Astrocyte of the cerebellum (primary cell): ENCODE measurements at places on chromosomes 11 and 22.

- DNase-seq: no peak
Observed at GRCh38 chr11:42043312-42043711, 583.9 kb upstream of the LRRC4C start.

DNA sequence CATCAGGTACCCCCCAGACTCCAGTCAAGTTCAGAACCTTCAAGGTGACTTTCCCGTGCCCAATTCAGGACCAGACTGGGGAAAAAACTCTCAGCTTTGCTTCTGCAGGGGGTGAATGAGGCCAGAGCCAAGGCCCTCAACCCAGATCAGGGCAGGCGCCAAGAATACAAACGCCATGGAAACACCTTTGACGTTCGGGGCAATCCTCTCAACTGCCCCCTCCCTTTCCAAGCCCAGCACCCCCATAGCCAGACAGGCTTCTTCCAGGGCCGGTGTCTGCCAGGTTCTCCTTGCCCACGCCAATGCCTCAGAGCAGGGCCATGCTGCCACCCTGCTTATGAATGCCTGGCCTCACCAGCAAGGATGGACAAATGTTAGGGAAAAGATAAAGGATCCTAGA lies 5.8 kb downstream of the ARHGAP1 start:
- DNase-seq: no peak

DNA sequence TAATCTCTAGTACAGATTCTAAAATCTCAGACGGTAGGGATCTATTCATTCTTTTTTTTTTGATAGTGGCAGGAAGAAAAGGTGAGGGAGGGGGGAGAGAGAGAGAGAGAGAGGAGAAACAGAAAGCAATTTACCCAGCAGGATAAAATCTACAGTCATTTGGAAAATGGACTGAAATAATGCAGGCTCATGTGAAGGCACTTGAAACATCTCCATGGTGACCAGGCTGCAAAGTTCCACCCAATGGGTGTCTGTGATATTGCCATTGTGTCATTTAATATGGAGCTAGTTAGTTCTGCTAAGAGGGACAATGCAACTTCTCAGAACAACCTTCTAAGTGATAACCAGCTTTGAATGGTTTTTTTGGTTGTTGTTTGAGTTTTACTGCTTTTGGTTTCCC lies 165.2 kb upstream of the RAG2 start:
- no peak for DNase-seq

- DNase-seq: no peak
Observed at GRCh38 chr11:70400643-70401042, 2.3 kb downstream of the CTTN start.

DNA sequence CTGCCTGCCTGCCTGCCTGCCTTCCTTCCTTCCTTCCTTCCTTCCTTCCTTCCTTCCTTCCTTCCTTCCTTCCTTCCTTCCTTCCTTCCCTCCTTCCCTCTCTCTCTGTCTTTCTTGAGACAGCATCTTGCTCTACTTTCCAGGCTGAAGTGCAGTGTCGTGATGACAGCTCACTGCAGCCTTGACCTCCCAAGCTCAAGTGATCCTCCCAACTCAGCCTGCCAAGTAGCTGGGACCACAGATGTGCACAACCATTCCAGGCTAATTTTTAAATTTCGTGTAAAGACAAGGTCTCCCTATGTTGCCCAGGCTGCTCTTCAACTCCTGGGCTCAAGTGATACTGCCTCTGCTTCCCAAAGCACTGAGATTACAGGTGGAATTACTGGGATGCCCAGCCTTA lies 328.2 kb upstream of the SORL1-AS1 start:
- DNase-seq: no peak

DNA sequence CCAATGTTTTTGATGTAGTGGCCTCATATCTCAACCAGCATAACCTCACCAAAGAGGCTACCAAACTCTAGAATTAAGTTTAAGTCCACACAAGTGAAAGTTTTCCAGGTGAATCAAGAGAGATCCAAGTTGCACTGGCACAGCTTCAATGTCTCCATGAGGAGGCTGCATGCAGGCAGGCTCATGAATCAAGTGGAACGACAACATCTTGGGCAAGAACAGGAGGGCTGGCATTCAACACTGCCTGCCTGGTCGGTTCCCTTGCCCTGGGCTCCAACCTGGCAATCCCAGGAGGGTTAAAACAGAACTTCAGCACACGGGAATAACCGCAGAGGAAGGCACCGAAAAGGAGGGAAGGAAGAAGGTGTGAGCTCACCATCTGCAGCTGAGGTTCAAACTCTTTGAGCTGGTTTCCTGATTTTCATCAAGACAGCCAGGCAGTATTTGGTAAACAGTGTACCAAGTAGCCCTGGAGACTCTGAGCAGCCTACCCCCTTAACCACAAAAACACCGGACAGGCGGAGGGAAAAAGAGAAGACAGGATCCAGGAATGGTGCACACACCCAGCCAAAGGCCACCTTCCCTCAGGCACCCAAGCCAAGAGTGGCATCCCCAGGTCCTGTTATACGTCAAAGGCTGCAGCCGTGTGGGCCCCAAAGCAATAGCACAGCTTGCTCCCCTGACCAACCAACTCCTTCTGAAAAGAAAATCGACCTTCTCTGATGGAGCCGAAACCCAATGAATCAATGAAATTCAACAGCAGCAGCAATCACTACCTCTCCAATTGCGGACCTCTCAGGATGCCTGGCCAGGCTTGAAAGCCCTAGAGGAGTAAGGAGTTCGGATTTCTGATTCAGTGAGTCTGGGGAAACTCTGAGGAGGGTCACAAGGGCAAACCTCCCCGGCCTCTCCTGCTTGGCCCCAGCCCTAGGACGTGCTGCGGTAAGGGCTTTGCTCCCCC lies 1.3 kb downstream of the PACSIN2 start:
- DNase-seq: no peak

DNA sequence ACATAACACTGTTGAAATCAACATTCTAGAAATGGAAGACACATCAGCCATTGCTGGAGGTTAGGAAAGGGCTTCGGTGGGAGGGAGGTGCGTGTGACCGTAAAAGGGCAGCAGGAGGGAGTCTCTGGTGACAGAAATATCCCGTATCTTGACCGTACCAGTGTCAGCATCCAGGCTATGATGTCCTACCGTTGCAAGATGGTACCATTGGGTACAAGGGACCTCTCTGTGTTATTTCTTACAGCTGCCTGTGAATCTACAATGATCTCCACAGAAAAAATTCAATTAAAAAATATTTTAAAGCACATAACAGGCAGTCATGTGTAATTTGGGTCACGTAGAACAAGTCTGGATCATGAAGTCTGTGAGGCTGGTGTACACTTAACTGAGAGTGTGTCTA lies 27.4 kb upstream of the SEPTIN5 start:
- DNase-seq: no peak

- no peak for DNase-seq
Observed at GRCh38 chr11:18540207-18541009, 13.7 kb upstream of the TSG101 start.

DNA sequence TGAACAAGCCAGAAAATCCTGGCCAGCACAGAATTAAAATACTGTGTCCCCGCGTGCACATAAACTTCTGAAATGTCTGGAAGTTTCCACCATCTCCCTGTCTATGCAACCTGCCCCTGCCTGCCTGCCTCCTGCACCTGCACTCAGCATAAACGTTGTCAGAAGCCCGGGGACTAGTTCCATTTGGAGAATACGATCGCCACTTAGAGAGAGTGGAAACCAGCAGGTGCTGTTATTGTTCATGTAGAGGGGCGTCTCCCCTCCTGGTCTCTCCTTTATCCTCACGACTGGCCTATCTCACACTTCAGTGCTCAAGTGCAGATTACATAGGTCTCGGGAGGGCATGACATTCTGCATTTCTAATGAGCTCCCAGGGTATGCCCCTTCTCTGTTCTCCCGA lies 35.6 kb downstream of the MPPED1 start:
- DNase-seq: no peak

DNA sequence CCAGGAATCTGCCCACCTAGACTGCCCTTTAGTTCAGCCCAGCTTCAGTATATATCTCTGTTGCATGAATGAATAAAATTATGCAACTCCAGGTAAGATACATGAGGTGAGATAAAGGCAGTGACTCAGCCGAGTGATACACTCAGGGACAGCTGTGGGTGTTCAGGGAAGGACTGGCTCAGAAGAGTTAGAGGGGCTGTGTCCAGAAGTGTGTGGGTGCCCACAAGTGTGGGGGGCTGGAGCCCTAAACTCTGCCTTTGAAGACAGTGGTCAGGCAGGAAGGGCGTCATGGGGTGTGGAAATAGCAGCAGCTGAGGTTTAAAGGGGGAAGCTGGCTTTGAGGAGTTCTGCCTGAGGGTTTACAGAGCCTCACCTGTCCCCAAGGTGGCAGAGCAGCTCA lies 8.3 kb downstream of the FTH1 start:
- DNase-seq: no peak

DNA sequence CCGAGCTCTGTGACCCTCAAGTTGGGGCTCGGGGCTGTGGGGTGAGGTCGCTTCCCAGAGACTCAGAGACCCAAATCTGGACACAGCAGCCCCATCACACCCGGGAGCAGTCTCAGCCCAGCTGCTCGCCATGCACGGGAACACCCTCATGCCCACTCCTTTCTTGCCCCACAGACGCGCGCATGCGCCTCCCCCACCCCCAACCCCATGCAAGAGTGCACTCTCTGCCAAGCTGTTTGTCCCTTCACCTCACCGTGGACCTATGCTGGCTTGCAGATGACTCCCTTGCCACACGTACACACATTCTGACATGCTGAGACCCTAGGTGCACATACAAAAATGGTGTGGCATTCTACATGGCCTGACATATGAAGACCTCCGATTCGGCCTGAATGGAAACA lies 478 bp upstream of the CD248 start:
- no peak for DNase-seq

- no peak for DNase-seq
Observed at GRCh38 chr11:133814588-133815100, 30.7 kb downstream of the SPATA19 start.

DNA sequence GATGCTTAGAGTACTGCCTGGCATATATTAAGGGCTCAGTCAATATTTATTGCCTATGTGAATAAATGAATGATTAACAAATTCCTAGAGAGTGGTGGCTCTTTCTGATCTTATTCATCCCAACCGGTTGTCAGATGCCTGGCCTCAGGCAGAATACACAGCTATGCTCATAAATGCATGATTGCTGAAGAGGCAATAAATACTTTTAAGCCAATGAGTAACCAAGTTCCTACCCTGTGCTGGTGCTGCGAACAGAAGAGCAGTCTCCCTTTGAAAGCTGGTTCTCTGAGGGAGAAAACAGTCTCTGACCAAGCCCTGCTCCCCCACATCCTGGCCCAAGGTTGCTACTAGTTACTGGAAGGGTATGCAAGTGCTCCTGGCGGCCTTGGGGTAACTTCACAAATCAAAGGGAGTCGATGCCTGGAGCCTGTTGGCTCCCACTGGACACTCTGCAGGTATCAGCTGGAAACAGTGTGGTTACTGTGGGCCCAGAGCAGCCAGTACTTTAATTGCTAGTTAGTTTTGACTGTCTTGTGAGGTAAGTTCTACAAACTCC lies 2.8 kb downstream of the USH1C start:
- DNase-seq: no peak

- peak; percentile 72 for DNase-seq
Observed at GRCh38 chr11:3155691-3156258, 9.3 kb downstream of the OSBPL5 start.

DNA sequence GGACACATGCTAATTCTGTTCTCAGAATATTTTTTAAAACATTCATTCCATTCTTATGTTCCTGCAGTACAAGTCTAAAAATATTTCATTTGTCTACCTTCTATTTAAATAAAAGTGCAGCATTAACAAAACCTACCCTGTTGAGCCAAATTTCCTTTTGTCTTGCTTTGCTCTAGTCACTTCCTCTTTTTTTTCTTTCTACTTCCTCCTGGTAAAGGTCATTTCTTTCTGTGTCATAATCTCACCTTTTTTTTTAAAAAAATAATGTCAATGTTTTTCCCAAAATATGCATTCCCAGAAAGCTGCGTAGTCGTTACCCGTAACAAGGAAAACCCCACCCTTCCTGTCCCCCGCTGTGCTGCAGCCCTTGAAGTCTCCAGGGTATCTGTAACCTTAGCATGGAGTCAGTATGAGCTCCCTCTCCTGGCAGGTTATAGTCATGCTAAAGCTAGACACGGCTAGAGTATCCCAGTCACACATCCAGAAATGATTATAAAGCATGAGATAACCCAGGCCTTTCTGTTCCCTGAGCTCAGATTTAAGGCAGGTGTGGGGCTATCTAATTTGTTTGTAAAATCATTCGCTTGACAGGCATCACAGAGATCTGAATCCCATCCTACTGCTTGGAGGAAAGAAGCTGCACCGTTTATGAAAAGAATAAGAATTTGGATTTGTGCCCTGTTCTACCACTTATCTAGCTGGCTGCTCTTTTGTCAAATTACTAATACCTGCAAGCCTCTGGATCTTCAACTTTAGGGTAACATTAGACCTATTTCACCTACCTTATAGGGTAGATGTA lies 51.1 kb upstream of the EED start:
- peak; percentile 51 for DNase-seq

GRCh38 chr11:772429-773390 lies 4.6 kb downstream of the GATD1 start:
- no peak for DNase-seq

DNA sequence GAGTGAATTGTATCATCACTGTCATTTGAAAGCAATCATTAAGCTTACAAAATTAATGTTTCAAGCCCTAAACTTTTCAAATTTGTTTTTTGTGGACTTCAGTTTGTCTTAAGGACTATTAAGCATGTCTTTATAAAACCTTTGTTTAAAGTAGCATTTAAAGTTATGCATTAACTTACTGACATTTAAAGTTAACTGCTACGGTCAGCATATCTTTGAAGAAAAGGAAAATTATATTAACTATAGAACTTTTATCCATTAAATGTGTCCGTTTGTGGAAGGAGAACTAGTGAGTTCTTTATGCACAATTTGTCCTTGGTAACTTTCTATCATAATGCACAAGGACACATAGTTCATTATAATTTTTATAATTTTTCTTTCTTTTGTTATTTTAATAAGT lies 103.4 kb downstream of the FANCF start:
- no peak for DNase-seq
